ENCODE measurements at places on chromosomes 5 and 9.

- no peak for DNase-seq
Measured at GRCh38 chr9:21205204-21205603, 1.7 kb downstream of the IFNA10 start.

DNA sequence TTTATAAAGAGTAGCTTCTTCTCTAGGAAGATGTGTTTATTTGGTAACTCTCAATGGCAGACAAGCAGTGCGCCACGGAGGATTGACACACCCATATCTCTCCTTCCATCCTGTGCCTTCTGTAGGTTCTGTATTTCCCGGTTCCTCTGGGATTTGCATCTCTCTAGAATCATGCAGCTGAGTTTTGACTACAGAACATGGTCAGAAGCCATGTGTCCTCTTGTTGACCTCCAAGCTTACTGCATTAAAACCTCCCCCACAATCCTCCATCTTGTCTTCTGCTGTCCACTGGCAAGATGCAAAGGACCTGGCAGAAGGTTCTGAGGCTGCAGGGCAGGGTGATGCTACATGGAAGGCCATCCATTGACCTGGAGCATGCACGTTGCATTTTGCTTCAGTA lies 482.0 kb downstream of the DMRT2 start:
- no peak for DNase-seq

DNA sequence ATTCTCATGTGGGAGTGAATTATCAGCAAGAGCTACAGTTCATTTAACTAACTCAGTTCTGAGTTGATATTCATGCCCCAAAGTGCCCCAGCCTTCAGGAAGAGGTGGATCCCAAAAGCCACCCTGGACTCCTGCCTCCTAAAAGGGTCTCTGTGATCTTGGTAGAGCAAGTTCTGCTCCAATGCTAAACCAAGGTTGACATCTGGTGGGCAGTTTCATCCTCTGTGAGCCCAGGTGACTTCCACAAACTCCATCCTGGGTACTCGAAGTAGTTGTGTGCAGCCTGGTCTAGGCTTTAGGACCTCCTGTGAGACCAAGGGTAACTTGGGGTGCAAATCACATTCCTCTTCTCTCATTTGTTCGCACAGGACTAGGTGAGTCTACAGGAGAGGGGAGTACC lies 816.8 kb downstream of the MTRR start:
- DNase-seq: no peak

DNA sequence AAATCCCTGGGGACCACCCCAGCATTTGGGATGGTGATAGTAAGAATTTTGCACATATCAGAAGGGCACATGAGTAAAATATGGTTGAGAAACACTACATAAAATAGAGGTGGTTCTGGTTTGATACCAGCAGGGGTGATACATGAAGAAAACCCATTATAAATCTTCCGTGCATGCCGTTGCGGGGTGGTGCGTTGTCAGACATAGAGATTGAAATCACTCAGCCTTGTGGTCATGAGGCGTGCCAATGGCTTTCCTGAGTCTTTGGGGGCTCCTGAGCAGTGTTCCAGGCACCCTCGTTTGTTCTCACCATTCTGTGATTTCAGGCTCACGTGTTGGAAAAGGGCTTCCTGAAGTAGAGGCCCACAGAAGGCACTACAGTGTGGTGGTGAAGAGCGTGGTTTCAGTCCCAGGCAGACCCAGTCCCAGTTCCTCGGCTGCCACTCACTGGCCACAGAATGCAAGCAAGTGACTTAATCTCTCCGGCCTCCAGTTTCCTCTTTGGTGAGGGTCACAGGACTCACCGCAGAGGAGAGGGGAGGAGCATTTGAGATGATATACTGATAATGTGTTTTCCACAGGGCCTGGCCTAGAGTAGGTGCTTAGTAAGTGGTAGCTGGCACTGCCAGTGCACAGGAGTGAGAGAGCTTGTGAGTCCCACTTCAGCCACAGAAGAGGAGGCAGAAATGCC lies 20.5 kb upstream of the GLRX start:
- DNase-seq: peak; percentile 53

- peak; percentile 28 for DNase-seq
Measured at GRCh38 chr9:79477955-79478771, 93.6 kb upstream of the TLE4 start.

- no peak for DNase-seq
Measured at GRCh38 chr5:142545650-142546322, 140.1 kb downstream of the FGF1 start.

DNA sequence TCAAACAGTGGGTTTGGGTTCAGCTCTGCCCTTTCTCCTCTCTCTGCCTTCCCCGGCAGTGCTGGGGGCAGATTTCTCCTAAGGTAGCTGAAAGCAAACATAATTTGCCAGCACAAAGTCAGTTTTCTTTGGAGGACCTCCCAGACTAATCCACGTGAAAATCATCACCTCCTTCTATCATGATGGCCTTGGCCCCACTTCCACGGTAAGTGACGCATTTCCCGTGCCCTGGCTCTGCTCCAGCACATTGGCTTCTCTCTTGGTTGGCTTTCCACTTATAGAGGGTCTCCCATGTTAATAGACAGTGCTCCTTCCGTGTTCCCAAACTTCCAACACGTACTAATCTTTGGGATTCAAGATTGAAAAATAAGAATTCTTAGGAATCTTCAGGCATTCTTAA lies 74.1 kb upstream of the TRIO start:
- DNase-seq: no peak

- no peak for DNase-seq
Measured at GRCh38 chr5:143509758-143510221, 106.3 kb upstream of the NR3C1 start.

- DNase-seq: no peak
Measured at GRCh38 chr5:56849671-56850070, 34.3 kb downstream of the MAP3K1 start.

GRCh38 chr9:101375546-101375945 lies 9.3 kb downstream of the BAAT start:
- DNase-seq: no peak

GRCh38 chr9:123725389-123725788 lies 204.5 kb downstream of the DENND1A start:
- DNase-seq: no peak

DNA sequence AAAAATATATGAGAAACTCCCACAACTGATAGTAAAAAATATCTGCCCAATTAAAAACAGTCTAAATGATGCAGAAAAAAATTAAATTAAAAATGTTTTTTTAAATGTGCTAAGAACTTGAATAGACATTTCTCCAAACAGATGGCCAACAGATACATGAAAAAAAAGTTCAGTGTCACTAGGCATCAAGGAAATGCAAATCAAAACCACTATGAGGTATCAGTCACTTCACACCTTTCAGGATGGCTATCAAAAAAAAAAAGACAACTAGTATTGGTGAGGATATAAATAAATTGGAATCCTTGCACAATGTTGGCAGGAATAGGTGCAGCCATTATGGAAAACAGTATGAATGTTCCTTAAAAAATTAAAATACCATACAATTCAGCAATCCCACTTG lies 16.6 kb downstream of the ZNF131 start:
- DNase-seq: no peak

DNA sequence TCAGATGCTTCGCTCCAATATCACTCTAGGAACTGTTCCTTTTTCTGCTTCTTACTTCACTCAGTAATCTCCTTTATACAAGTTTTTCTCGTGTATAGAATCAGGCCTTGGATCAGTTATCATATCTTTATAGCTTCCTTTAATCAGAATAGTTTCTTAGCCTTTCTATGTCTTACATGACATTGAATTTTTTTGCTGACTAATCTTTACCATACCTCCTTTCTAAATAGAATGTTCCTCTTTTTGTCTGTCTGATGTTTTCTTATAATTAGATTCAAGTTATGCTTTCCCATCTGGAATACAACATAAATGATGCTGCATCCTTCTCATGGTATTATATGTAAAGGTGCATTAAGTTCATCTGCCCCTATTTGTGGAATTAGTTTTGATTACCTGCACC lies 40.2 kb upstream of the TYRP1 start:
- DNase-seq: no peak

DNA sequence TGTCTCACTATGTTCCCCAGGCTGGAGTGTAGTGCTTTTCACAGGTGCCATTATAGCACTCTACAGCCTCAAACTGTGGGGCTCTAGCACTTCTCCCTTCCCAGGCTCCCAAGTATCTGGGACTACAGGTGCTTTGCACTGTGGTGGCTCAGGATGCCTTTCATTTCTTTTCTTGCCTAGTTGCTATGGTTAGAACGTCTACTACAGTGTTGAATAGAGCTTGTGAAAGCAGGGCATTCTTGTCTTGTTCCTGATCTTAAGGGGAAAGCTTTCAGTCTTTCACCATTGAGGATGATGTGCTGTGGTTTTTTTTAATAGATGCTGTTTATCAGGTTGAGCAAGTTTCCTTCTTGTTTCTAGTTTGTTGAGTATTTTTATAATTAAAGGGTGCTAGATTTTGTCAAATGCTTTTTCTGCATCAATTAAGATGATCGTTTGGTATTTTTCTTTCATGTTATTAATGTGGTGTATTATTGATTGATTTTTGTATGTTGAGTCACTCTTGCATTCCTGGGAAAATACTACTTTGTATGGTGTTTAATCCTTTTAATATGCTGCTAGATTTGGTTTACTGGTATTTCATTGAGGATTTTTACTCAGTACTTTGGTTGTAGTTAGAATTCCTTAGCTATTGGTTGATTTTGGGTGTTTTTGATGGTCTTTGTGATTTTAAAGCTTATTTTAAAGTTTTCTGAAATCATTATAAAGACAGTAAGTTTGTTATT lies 35.6 kb downstream of the GPBP1 start:
- DNase-seq: no peak

- peak; percentile 38 for DNase-seq
Measured at GRCh38 chr5:157342822-157343402, 77.0 kb downstream of the CYFIP2 start.

DNA sequence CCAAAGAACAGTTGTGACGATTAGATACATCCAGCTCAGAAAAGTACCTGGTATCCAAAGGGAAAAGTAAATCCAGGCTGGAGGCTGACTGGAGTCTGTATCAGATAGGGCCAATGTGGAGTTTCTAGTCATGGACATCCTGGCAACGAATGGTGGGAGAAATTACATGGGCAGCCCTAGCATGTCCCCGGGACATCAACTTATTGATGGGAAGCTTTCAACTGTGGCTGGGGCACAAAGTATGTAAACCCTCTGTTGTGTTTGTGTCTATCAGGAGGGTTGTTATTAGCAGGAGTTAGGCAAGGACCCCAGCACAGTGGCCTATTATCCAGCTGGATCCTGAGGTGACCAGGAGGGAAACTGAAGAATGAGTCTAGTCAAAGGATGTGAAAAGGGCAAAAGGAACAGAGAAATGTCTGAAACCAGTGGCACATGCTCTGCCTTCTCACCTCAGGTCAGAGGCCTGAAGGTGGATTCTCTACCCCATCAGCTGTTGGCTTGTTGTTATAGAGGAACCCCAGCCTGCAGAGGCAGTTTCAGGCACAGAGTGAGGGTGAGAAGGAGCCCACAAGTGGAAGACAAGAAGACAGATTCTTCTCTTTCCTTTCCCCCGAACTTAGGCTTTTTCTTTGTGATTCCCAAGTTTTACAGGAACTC lies 19.9 kb downstream of the IFNW1 start:
- no peak for DNase-seq

GRCh38 chr9:108083796-108084352 lies 594.3 kb upstream of the KLF4 start:
- no peak for DNase-seq
